Right ventricle myocardium superior (tissue), 1 donor: ENCODE measurements at places on chromosomes 11 and 22.

- no peak for DNase-seq
Measured at GRCh38 chr22:48609279-48609865, 1218.3 kb downstream of the BRD1 start.

- DNase-seq: no peak
Measured at GRCh38 chr22:19244600-19245352, 46.7 kb downstream of the CLTCL1 start.

GRCh38 chr11:66969584-66970225 lies 5.4 kb upstream of the C11orf86 start:
- no peak for DNase-seq

DNA sequence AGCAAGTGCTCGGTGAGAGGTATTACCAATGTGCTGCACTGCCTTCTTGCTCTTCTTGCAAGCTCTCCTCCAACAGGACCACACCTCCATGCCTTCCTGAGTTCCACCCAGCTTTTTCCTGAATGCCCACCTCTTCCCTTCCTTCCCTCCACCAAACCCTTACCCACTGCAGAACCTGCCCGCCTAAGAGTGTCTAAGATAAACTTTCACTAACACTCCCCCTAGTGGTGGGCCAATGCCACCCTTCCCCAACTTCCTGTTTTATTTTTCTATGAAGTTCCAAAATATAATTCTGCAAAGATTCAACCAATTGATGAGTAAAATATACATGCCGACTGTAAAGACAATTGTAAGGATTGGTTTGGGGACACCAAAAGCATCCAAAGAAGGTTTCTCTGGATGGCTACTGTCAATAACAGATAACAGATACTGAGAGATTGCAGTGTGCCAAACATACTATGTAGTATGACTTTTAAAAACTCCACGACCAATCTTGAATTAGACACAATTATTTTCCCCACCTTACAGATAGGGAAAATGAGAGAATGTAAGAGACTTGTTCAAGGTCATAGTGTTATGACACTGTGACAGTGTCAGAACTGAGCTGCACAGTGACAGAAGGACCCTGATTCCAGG lies 38.6 kb upstream of the BMAL1 start:
- peak; percentile 48 for DNase-seq

DNA sequence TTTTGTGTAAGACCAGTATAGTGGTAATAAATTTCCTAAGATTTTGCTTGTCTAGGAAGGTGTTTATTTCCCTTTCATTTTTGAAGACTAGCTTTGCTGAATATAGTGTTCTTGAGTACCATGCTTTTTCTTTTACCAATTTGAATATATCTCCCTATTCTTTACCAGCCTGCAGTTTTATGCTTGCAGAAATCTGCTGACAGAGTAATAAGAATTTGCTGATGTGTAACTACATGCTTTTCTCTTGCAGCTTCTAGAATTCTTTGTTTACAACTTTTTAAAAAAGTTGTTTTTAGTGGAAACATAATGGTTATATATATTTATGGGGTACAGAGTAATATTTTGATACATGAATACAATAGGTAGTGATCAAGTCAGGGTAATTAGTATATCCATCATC lies 324.8 kb upstream of the FOLH1 start:
- DNase-seq: no peak

DNA sequence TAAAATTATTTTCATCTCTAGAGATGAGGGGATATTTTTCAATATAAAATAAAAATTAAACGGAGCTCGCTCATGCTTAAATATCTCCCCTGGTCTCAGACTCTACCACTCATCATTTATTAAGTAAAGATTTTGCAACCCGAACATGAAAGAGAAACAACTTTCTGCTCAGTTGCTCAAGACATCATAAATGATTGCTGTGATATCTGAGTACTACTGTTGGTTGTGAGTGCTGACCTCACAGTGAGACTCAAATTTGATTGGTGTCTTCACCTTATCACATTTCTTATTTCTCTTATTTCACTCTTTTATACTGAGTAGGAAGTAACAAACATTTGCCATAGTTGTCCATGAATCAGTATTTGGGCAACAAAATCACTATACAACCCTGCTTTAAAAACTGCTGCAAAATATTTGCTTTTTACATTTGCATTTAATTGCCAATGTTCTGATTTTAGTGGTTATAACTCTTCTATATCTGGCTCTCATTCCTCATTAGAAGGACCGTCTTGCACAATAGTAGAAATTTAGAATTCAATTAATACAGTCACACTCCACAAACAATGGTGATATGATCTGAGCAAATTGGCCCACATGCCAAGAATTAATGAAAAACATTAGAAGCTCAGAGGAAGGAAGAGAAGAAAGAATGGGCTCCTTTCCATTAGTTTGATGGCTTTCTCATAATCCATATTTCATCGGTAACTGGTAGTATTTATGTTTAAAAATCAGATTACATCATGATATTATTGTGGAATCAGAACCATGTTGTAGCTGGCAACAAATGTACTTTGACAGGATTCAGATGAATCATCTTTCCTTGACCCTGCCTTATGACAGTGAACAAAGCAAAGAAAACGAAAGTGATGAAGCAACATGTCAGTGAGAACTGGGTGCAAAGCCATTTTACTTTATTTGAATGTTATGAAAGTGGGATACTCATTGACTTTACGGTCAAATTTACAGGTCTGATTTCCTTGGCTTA lies 973.6 kb upstream of the TENM4 start:
- DNase-seq: no peak

GRCh38 chr11:102950622-102951081 lies 4.9 kb downstream of the MMP13 start:
- DNase-seq: no peak

GRCh38 chr11:25928076-25928475 lies 403.9 kb upstream of the ANO3 start:
- DNase-seq: no peak

DNA sequence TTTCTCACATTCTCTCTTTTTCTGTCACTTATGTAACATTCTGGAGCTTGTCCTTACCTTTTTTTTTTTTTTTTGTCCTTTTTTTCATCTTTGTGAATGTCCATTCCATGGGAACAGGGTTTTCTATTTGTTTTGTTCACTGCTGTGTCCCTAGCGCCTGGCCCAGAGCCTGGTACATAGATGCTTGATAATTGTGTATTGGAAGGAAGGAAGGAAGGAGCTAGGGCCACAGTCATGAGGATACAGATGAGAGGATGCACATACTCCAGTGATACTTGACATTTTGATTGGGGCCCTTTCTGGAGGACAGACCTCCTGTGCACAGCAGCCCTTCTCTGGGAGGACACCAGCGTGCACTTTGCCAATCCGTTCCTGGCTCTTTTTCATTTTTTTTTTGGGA lies 68.9 kb downstream of the KIAA1671 start:
- no peak for DNase-seq

DNA sequence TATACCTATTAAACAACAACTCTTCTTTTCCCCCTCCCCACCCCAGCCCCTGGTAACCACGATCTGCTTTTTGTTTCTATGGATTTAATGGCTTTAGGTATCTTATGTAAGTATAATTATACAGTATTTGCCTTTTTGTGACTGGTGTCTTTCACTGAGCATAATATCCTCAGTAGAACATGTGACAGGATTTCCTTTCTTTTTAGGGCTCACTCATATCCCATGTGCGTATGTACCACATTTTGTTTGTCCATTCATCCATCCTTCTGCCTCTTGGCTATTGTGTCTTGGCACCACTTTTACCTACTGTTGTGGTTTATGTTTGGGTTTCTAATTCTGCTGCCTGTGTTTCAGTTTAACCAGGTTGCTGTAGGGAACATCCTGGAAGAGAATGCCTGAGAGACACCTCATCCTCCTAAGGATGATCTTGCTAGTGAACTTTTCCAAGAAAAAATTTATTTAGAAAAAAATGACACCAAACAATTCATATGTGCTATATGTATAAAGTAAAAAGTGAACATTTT lies 77.6 kb upstream of the SESN3 start:
- DNase-seq: no peak

- no peak for DNase-seq
Measured at GRCh38 chr11:1669546-1670218, 27.3 kb upstream of the KRTAP5-6 start.

- no peak for DNase-seq
Measured at GRCh38 chr11:40306938-40307548, 1152.4 kb downstream of the LRRC4C start.

- DNase-seq: no peak
Measured at GRCh38 chr11:72848846-72849466, 34.7 kb downstream of the ATG16L2 start.

DNA sequence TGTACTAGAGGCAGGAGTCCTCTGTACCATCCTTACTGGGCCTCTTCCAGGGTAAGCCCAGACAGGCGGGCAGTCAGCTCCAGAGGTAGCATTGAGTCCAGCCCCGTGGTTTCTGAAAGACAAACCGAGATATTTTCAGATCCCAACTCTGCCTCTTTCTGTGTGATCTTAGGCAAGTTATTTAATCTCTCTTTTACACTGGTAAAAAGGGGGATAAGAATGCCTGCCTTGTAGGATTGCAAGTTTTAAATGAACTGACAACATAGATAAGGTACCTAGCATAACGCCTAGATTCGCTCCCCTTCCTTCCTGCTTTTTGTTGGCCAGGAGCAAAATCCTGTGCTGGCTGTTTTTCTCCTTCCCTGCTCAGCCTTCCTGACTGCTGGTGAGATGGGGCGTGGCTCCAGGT lies 56.4 kb upstream of the NNMT start:
- DNase-seq: no peak

GRCh38 chr11:74989260-74989638 lies 516 bp downstream of the NEU3 start:
- no peak for DNase-seq

GRCh38 chr11:84140386-84141169 lies 854.4 kb upstream of the CCDC90B start:
- DNase-seq: no peak

- DNase-seq: no peak
Measured at GRCh38 chr11:62707277-62707861, at the start of the genes BSCL2 and GNG3. BSCL2 (minus strand) TSS chr11:62707424; CDS start chr11:62707195, 229 bp downstream. GNG3 (plus strand) TSS chr11:62707676; CDS start chr11:62708296, 620 bp downstream.

GRCh38 chr11:94557421-94557820 lies 9.7 kb upstream of the PIWIL4 start:
- DNase-seq: no peak

GRCh38 chr11:95863486-95864140 lies 60.3 kb downstream of the MTMR2 start:
- no peak for DNase-seq

DNA sequence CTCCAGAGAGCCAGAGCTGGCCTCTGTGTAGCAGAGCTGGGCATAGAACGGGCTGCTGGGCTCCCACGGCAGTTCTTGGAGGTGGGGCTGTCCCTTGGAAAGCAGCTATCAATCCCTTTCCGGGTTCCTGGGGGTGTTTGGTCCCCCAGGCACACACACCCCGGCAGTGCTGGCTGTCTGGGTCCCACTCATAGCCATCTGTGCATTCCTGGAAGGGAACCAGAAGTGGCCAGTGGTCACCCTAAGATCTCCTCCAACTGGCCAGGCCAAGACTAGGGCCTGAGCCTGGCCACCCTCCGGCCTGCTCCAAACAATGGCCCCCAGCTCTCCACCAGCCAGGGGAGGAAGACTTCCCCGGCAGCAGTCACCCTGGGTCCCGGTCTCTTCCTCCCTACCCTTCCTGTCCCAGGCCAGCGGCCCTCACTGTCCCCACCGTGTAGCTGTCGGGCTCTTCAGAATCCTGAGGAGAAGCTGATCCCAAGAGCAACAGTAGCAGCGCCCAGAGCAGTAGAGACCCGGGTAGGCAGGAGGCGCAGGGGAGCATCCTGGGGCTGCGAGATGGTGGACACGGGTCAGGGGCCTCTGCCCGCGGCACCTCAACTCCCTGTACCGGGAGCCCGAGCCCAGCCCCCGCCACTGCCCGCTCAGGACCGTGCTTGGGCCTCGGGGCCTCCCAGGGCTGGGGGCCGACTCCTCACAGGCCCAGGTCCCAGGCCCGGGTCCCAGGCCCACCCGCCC lies 620 bp downstream of the EFEMP2 start:
- DNase-seq: peak; percentile 56

GRCh38 chr11:126054408-126054807 lies 8.3 kb downstream of the CDON start:
- DNase-seq: no peak

GRCh38 chr11:83971063-83971462 lies 684.9 kb upstream of the CCDC90B start:
- no peak for DNase-seq

GRCh38 chr11:47725442-47726117 lies 10.4 kb upstream of the AGBL2 start:
- no peak for DNase-seq

DNA sequence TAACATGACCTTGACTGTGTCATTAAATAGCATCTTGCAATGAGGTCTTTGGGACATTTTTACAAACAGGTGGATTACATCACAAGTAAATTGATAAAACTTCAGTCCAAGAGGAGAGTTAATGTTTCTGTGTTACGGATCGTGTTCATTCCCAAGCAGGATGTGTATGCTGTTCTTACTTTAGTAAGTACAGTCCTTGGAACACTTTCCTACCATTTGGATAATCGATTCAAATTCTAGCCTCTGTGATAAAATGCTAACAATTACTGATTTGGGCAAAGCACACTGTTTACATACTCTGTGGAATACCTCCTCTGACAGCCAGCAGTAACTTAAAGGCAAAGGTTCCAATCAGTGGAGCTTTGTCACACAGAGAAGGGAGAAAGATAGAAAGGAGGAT lies 351.7 kb downstream of the FAT3 start:
- no peak for DNase-seq

DNA sequence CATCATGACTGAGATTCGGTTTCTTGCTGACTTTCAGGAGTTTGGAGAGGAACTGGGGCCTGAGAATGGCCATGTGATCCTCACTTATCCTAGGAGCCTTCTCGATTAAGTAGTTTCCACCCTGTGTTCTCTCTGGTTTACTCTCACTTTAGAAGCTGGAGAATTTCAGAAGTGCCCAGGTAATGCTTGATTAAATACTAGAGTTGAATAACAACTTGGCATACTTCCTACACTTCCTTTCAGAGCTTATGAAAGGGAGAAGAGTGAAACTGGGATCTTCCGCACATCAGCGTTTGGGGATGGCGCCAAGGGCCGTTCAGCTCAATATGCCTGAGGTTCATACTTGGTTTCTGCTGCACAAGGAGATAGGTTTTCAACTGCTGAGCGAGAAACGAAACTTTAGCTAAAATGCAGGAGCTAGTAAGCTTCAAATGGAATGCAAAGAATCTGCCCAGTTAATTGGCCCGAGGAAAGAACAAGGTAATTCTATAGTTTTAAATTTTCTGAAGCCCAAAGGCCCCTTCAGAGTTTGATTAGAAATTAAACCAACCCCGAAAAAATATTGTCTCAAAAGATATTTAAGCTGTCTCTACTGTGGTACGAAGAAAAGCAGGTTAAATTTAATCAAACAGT lies 823 bp upstream of the MUC15 start:
- no peak for DNase-seq

- DNase-seq: no peak
Measured at GRCh38 chr11:17252704-17253103, 23.8 kb upstream of the NUCB2 start.
